ENCODE measurements at places on chromosomes 7 and 10.

DNA sequence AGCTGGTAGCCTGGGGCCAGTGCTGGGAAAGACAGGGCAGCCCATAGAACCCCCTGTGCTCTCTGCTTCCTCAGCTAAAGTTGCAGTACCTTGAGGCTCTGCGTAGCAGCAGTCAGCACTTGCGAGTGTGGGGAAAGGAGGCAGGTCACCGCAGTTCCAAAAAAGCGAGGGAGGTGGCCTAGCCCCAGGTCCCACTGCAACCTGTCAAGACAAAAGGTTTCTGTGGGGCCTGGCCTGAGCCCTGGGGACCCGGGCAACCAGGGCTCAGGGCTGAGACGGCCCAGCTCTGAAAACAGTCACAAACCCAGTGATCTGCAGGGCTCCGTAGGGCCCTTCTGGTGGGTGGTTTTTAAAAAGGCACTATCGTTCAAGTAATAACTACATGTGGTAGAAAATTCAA is 19.5 kb downstream of the RRP12 start:
- no peak for DNase-seq

GRCh38 chr7:77707504-77707992 is 11.3 kb downstream of the RSBN1L start:
- no peak for DNase-seq

GRCh38 chr10:86536294-86536861 is 14.8 kb upstream of the WAPL start:
- no peak for DNase-seq

GRCh38 chr10:9166770-9167169 is 1112.3 kb downstream of the GATA3 start:
- DNase-seq: no peak

- DNase-seq: no peak
Measured at GRCh38 chr7:1377111-1377909, 82.0 kb downstream of the MICALL2 start.

DNA sequence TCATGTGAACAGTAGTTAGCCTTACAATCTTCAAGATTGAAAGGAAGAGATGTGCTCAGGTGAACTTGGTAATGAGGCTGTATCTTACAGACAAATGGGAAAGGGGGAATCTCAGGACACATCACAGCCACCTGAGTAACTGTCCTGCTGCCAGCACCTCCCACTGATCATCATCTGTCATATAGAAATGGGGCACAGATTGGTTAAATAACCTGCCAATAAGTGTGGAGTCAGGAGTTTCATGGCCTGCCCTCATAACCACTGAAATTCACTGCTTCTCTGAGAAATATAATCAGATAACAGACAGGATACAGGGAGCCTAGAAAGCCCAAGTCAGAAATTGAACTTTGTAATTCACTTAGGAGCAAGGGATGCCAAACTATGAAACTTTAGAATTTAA is 64.9 kb upstream of the TAS2R16 start:
- DNase-seq: no peak

DNA sequence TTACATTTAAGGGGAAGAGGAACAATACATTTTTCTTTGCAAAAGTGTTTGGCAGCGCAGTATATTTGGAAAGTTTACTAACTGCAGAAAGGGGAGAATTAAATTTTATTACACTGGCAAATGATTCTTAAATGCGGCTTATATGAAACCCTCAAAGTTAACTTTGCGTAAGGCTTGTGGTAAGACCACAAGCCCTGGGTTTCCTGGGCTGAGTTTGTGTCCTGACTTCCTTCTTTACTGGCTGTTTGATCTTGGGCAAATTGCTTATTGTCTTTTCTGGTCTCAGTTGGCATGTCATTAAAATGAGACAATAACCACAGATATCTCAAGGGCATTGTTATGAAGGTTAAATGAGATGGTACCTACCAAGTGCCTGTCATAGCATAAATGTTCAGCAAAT is 106.8 kb downstream of the GLRX3 start:
- DNase-seq: no peak

DNA sequence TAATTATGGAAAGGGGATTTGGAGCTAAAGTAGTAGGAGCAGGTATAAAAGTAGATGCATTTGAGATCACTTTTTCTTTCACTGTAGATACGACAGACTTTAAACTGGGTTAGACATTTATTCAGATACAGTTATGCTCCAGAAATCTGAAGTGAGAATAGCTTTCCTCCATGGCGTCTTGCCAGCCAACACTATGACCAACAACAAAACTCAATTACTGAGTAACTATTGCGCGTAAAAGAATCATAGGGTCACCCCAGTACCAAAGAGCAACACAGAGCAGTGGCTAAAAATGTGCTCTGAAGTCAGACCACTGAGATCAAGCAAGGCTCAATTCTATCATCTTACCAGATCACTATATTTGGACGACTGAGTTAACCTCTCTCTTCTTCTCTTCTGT is 262.5 kb upstream of the SORCS1 start:
- DNase-seq: no peak

GRCh38 chr7:30549931-30550493 is 44.7 kb upstream of the GARS1 start:
- no peak for DNase-seq

DNA sequence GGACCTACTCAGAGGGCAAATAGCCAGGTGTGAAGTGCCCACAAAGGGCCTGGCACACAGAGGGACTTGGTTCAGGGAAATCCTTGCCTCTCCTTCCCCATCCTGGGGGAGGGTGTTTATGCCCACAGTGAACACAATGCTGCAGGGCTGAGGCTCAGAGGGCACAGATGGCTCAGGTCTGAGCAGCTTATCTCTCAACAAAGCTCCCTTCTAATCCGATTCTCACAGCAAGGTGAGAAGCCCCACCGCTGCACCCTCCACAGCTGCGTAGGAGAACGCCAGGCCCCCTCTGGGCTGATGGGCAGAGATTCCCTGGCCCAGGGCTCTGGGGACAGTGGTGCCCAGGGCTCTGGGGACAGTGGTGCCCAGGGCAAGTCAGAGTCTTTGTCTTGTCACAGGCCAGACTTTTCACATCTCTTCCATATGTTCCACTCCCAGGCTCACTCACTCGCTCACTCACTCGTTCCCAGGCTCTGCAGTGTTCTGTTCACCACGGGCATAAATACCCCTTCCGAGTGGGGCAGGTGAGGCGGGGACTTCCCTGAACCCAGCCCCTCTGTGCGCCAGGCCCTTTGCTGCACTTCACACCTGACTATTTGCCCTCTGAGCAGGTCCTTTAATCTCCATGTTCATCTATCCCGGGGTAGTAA is 8.7 kb upstream of the CDHR1 start:
- no peak for DNase-seq

DNA sequence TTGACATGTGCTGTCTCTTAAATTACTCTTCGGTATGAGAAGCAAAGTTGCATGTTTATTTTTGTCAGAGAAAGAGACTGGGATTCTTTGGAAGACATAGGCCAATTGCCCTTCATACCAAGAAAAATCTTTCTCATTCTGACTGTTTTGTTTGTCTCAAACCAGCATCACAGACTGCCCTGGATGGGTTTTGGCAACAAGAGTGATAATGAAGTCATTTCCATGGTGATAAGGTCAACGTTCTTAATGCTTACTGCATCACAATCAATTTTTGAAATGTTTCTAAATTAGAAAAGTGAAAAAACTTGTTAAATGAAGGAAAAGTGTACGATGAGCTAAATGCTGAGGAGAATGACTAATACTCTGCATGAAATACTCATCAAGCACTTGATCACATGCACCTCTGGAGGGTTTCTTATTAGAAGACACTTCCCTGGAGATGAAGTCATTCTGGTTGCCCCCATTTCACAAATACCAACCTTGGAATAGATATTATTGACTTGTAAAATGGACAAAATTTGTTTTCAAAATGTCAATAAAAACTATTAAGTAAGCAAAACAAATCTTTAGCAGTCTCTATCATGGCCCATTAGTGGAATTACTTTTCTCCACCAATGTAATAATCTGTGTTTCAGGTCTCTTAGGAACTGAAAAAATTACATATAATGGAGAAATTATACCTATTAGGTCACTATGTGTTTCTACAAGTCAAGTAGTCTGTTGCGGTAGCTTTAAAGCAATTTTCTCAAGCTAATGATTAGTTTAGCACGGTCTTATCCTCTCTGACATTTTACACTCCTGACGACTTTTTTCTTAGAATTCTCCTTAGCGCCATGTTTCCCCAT is 19.9 kb upstream of the SEC61G start:
- no peak for DNase-seq

DNA sequence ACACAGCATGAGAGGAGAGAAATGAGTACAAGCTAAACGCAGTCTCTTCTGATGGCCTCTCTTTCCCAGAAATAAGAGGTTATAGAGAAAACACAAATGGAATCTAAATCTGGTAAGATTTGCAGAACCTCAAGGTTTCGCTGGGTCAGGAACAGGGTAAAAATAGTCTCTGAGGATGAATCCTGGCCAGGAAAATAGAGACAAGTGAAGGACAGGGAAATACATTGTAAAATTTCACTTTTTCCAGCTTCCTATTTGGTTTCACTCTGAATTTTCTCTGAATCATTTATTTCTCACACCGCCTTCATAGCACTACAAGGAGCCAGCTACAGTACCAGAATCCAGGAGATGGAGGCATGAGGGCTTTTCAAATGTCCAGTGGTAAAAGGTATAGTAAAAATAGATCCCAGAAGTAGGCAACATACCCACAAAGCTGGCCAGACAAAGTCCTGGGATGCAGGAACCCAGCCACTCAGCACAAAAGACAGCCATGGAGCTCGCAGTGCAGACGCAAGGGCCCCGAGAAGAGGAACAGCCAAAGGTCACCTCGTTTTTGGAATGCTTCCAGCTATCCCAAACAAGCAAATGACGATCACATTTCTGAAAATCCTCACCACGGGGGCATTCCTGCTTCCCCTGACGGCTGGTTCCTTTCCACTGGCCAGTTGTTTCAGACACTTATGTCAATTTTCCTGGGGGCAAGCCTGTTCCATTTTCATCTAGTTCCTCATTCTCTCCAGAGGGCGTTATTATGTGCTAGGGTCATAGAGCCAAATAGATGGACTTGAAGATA is 21.5 kb upstream of the IKZF1 start:
- no peak for DNase-seq

GRCh38 chr10:110016039-110016438 is 8.3 kb downstream of the ADD3 start:
- no peak for DNase-seq

GRCh38 chr7:118995350-118995749 is 770.8 kb downstream of the ANKRD7 start:
- DNase-seq: no peak

- DNase-seq: no peak
Measured at GRCh38 chr7:20019757-20020432, 197.3 kb downstream of the MACC1 start.

- no peak for DNase-seq
Measured at GRCh38 chr7:42876182-42877068, 35.4 kb downstream of the C7orf25 start.

GRCh38 chr7:70097645-70098044 is 499.4 kb downstream of the AUTS2 start:
- no peak for DNase-seq

- DNase-seq: no peak
Measured at GRCh38 chr7:144780071-144780608, 55.7 kb downstream of the TPK1 start.

DNA sequence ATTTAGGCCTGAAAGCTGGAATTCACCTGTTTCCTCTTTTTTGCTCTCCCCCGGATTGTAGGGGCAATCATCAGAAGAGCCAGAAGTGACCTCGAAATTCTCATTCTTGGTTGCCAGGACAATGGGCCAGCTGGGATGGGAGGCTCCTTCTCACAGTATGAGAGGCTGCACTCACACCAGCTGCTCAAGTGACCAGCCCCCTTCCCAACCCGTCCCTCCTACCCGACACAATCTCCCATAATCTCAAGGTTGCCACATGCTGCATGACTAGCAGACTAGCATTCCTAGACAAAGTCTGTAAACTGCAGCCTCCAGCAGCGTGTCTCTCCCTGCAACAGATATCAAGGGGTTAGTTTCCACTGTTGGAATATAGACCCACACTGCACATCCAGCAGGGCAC is 110.3 kb downstream of the C1GALT1 start:
- DNase-seq: no peak

DNA sequence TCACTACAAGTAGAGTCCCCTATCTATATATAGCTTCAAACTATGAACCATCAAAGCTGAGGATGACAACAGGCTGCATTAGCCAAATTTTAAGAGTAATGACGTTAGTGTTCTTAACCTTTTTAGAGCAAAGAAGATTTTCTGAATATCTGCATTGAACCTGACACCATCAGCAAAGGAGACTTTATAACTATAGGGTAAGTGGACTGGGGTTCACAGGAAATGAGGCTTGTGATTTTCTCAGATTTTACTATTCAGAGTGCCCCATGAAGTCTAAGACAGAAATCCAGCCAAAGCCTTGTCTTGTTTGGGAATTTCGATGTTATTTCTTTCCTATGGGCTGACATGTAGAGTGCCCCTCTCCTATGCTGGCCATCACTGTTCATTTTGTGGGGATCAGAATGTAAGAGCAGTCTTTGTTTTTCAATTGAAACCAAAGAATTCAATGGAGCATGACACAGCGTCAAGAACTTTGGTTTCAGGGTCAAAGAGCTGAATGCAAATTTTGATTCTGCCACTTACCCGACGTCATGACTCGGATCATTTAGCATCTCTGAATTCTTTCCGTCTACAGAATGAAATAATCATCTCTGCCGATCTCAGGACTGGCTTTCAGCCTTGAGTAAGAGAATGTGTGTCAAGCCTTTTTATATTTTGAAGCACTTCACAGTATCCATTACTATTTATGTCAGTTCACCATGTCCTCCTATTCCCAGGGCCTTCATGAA is 52.7 kb downstream of the DENND11 start:
- no peak for DNase-seq

- no peak for DNase-seq
Measured at GRCh38 chr10:48943096-48943495, 3.5 kb upstream of the LRRC18 start.

DNA sequence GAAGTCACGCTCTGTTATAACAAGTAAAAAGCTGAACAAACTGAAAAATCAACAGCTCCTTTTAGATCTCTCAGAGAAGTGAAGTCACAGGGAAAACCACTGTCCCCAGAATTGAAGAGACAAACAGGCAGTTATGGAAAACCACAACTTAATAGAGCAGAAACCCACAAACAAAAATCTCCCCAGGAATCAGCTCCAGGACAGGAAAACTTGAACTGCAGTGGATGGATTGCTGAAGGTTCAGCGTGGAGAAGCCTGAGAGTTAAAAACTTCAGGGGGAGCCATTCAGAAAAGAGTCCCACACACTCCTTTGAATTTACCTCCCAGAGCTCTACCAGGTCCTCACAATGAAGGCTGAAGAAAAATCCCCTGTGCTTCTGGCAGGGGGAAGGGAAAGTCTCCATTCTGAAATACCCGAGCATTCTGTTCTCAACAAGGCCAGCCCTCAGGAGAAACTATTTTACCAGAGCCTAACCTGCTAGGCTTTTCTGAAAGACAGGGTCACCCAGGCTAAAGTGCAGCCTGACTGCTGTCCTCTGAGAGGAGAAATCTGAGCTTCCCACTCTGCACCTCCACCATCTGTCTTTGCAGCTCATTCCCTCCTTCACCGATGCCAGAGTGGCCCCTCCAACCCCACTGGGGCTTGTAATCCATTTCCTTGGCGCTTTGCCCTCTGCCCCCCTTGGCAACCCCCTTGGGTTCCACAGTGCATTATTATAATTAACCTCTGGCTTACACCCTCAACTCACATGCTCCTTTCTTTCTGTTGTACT is 65.0 kb upstream of the CCNY start:
- peak; percentile 79 for DNase-seq

GRCh38 chr10:124741922-124742412 is 2.2 kb downstream of the FAM53B start:
- DNase-seq: no peak

GRCh38 chr7:69399401-69399800 is 198.9 kb upstream of the AUTS2 start:
- DNase-seq: no peak
